ENCODE measurements at places on chromosomes 4 and X.

- DNase-seq, result no peak
Observed at GRCh38 chr4:135900956-135901355, 1631.3 kb downstream of the PCDH18 start.

GRCh38 chrX:150704030-150704613, 10.9 kb downstream of the MTMR1 start:
- no peak for DNase-seq

DNA sequence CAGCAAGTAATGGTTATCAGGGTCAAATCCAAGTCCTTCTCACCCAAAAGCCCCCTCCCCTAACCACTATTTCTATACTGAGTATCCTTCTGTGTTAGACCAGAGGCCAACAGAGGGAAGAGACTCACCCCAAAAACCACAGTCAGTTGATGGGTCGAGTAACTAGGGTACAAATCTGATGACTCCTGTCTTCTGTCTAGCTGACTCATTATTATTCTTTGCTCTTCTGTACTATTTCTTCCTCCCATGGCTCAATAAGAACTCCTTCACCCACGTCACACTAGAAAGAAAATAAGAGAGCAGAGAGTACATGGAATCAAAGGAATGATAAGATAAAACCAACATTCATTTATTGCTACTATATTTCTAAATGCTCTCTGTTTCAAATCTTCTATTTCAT, 2.0 kb downstream of the RAB40A start:
- DNase-seq, result no peak

GRCh38 chr4:153098427-153098826, 105.8 kb upstream of the TRIM2 start:
- no peak for DNase-seq

GRCh38 chr4:58219179-58219578, 1109.0 kb upstream of the IGFBP7 start:
- DNase-seq, result no peak

DNA sequence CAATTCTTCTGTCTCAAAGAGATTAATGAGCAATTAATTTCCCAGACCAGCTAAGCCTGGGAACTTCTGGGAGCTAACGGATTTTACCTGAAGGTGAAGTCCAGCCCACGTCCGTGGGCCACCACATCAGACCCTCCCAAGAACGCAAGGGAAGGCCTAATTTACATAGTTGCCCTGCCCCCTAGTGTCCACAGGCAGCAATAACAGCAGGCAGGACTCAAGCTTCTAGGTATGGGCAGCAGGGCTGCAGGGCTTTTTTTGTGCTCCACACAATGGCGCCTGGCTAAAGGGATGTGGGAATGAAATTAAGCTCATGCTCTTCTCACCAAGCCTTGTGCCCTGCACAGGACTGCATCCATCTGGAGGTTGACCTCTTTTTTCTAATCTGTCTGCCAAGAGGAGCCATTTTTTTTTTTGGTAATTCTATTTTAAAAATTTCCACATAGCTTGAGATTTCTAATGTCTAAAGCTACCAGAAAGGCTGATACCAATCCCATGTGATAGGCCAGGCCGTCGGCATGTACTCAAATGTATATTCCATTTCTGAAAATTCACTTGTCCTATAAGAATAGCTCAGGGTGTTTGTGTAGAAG, 111.9 kb upstream of the TMEM164 start:
- peak; percentile 51 for DNase-seq

- no peak for DNase-seq
Observed at GRCh38 chr4:70531981-70532380, 13.6 kb downstream of the AMTN start.

- DNase-seq, result no peak
Observed at GRCh38 chrX:45134315-45134731, 66.4 kb downstream of the DIPK2B start.

- DNase-seq, result no peak
Observed at GRCh38 chr4:138655985-138656384, 359.6 kb upstream of the NOCT start.

DNA sequence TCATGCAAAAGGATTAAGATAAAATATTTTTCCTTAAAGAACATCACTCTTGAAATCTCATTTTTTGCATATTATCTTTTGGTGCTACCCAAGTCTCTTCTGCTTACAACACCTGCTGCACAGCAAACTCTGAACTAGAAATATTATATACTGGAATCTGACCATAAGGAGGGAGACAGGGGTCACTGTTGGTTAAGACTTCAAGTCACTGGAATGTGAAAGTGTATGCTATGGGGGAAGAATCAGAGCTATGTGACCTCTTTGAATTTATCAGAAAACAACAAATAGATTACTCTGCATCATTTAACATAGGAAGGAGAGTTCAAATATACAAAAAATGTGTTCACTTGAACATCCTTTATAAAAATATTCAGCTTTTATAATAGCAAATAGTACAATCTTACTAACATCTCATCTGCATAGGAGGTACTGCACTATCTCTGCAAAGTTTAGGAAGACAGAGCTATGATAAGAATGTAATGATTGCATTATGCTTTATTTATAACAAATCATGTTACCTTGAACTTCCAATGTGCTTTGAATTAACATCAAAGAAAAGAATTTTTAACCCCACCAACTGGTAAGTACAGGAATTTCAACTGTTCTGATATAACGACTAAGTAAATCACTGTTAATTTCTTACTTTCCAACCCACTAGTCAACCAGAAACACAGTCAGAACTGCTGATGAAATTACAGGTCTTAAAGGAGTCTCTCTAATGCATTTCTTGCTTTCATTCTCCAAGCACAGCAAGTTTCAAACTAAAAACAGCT, 69.8 kb downstream of the ZNF827 start:
- DNase-seq, result peak; percentile 18

GRCh38 chr4:105560421-105560848, 8.0 kb downstream of the ARHGEF38 start:
- DNase-seq, result no peak

DNA sequence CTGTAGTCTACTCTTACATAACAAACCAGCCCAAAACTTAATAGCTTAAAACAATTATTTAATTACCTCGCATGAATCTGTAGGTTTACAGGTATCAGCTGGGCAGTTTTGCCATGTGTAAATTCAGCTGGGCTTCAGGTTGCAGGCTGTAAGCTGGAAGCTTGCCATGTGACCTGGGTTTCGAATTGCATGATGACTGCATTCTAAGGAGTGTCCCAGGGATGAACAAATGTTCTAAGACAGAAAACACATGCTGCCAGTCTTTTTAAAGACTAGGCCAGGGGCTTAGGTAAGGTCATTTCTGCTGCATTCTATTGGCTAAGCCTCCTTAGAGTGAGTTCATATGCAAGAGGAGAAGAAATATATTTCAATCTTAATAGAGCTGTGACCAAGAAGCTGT, 44.8 kb downstream of the GRIA2 start:
- DNase-seq, result no peak

DNA sequence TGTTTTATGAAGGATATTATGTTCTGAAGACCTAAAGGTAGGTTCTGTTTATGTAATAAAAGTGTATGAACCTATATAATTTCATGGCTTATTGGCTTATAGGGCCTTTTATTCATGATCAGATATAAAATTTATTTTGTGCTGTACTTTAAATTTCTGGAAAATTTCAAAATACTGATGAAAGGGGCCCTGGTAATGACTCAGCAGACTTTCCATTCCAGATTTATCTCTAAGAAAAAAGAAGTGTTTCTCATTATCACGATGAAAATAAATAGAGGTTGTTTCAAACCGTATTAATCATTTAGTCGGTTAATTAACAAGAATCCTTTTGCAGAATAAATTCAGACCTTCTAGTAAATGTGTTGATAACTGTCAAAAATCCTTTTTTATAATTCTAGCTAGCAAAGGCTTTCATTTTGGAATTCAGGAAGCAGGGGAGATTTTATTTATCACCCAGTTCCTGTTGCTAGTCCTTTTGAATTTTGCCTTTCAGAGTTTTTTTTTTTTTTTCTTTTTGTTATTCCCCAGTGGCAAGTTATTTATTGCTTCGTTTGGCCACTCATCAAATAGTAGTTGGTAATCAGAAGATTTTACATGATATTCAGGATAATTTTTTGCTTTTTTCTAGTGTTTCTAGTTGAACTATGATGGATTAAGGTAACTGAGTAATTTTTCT, 5.4 kb upstream of the TAPT1 start:
- DNase-seq, result no peak

GRCh38 chrX:18997916-18998315, 14.0 kb upstream of the PHKA2 start:
- no peak for DNase-seq

- DNase-seq, result no peak
Observed at GRCh38 chr4:156615066-156615531, 356.5 kb downstream of the PDGFC start.

- DNase-seq, result no peak
Observed at GRCh38 chrX:135625995-135626394, 87.4 kb upstream of the CT45A1 start.

DNA sequence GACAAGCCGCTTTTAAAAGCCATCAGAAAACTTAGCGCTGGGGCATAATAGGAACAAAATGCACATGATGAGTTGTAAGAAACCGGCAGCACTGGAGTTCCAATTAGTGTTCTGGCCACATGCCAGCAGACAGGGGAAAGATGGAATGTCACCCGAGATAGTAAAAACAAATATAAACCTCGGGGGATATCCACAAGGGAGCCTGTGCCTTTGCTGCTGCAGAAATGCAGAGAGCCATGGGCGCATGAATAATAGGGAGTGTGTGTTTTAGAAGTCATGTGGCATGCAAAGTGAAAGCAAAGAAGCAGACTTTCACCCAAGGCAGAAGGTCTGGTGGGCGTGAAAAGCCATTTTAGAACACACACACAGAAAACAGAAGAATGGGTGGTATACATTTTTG, 19.1 kb downstream of the GPRASP3 start:
- DNase-seq, result no peak

GRCh38 chr4:76968937-76969336, 19.4 kb downstream of the SEPTIN11 start:
- DNase-seq, result no peak

DNA sequence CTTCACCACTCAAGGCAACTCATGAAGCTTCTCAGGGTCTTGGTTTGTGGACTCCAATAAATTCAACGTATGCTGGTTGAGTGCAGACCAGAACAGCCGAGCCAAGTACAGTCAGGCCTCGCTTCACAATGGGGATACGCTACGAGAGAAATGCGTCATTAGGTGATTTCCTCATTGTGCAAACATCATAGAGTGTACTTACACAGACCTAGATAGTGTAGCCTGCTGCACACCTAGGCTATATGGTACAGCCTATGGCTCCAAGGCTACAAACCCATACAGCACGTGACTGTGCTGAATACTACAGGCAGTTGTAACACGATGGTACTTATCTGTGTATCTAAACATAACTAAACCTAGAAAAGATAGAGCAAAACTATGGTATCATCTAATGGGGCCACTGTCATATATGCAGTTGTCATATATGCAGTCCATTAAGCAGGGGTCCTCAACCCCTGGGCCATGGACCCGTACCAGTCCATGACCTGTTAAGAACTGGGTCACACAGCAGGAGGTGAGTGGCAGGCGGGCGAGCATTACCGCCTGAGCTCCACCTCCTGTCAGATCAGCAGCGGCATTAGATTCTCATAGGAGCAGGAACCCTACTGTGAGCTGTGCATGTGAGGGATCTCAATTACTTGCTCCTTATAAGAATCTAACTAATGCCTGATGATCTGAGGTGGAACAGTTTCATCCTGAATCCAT, 31.5 kb downstream of the RTL5 start:
- no peak for DNase-seq

GRCh38 chrX:93264261-93265002, 408.9 kb downstream of the NAP1L3 start:
- DNase-seq, result no peak

DNA sequence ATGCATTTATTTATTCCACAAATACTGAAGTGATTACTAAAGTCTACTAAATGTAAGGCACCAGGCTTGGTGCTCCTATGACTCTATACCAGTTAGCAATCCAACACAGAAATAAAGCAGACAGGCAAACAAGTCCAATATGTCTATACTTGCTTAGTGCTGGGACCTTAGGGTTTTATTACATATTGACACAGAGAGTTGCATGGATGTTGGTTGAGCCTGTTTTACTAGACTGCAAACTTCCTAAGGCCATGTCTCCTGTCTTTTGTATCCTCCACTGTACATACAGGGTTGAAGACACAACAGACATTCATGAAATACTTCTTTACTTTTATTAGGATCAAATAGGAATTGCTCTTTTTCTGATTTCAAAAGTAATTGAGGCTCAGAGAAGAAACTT, 69.0 kb downstream of the LNX1 start:
- no peak for DNase-seq

GRCh38 chrX:134258202-134258601, 21.2 kb downstream of the CCDC160 start:
- DNase-seq, result no peak

- no peak for DNase-seq
Observed at GRCh38 chr4:73816814-73817213, 19.7 kb upstream of the CXCL6 start.

DNA sequence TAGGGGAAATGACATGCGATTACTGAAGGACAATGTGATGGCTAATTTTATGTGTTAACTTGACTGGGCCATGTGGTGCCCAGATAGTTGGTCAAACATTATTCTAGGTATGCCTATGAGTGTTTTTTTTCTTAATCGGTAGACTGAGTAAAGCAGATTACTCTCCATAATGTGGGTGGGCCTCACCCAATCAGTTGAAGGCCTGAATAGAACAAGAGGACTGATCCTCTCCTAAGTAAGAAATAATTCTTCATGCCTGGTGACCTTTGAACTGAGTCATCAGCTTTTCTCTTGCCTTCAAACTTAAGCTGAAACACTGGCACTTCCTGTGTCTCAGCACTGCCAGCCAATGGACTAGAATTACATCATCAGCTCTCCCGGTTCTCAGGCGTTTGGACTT, 164.0 kb upstream of the FGF13 start:
- no peak for DNase-seq

- no peak for DNase-seq
Observed at GRCh38 chrX:7904562-7904961, 22.7 kb downstream of the PNPLA4 start.

DNA sequence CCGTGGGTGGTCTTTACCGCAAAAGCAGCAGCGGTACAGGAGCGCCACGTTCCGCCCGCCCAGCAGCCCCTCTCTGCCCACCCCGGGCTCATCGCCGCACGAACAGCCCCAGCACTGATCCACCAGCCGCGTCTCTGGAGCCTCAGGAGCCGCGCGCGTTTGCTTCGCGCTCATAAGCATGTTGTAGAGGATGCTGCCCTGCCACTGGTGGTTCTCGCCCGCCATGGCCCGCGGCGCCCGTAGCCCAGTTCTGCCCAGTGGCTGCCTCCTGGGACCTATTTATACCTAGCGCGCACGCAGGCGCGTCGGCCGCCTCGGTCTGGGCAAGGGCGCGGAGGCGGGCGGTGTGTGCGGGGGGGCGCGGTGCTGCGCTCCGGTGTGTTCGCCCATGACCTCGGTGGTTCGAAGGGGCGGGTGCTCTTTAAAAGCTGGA, at the start of gene NR0B1:
Gene NR0B1, minus strand, starts transcription at position 252 of the 433 bp plus-strand sequence. Its CDS starts 27 bp downstream, at position 225.
- no peak for DNase-seq

- DNase-seq, result no peak
Observed at GRCh38 chr4:152390216-152390615, 145.7 kb downstream of the FBXW7 start.

- no peak for DNase-seq
Observed at GRCh38 chrX:10239611-10240064, 82.9 kb downstream of the CLCN4 start.

All from GM20000 (cell line).